ENCODE measurements at places on chromosomes 3 and 15. TPM values are rescaled to one million over a fixed set of nuclear protein-coding genes. Genes with fewer than 3 reads are reported as not detected.

Gene CDCP1
- 41.6 TPM for total RNA-seq

- no peaks in the 10 kb centered on the region for H3K36me3 ChIP-seq
- peak overlapping the region; percentile 97 for H3K27ac ChIP-seq
- no peak for DNase-seq
- no peaks in the 10 kb centered on the region for H3K27me3 ChIP-seq
- H3K4me1 ChIP-seq: peaks cover 15% of the 10 kb centered on the region
Measured at GRCh38 chr3:53043738-53044137, 2.1 kb downstream of the SFMBT1 start.

Gene CSTA
- not detected for total RNA-seq

Gene PLA2G4E
- not detected for total RNA-seq

Gene BSN
- under 0.01 TPM for total RNA-seq

Gene NUP210
- total RNA-seq: 202 TPM

DNA sequence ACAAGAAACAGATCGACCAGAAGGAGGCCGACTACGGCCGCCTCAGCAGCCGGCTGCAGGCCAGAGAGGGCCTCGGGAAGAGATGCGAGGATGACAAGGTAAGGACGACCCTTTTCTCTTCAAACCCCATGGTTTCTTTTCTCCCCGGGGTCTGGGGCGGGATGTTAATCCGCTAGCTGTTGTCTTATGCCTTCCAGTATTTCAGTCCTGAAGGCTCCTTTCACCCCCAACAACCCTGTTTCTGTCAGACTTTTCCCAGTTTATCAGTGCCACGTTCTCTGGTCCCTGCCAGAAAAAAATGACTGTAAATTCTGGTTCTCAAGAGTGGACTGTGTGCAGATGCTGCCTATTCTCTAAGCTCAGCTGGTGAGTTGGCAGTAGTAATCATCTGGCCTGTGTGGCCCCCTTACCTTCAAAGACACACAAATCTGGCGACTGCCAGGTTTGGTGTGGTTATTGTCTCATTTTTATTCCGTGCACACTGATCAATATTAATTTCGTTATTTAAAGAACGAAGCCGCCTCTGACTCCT, 806 bp downstream of the GOLM2 start:
- H3K4me1 ChIP-seq: no peaks in the 10 kb centered on the region
- DNase-seq: no peak
- no peaks in the 10 kb centered on the region for H3K27me3 ChIP-seq
- H3K27ac ChIP-seq: peak overlapping the region; percentile 96

- no peaks in the 10 kb centered on the region for H3K36me3 ChIP-seq
- peaks cover 43% of the 10 kb centered on the region for H3K4me1 ChIP-seq
- DNase-seq: peak; percentile 81
- H3K27me3 ChIP-seq: no peaks in the 10 kb centered on the region
Measured at GRCh38 chr3:197599089-197599765, 43.5 kb upstream of the BDH1 start.

DNA sequence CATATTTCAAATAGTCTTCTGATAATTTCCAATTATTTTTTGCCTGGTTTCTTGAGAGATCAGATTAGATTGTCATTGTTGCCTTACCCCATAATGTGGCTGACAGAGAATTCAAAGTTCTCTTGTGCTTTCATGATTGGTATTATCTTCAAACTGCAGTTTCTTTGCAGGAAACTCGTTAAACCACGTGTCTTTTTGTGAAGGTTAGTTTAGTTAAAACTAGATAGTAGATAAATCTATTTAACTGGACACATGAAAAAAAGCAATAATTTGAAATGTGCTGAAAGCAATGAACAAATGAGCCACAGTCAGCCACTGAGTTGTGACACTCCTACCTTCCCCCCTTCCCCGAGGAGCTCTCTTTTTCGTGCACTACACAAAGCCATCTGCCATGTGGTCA, 327.5 kb upstream of the UMPS start:
- H3K36me3 ChIP-seq: no peaks in the 10 kb centered on the region
- no peak for DNase-seq
- H3K4me3 ChIP-seq: no peak overlapping the region
- no peak overlapping the region for H3K27ac ChIP-seq
- no peaks in the 10 kb centered on the region for H3K27me3 ChIP-seq

DNA sequence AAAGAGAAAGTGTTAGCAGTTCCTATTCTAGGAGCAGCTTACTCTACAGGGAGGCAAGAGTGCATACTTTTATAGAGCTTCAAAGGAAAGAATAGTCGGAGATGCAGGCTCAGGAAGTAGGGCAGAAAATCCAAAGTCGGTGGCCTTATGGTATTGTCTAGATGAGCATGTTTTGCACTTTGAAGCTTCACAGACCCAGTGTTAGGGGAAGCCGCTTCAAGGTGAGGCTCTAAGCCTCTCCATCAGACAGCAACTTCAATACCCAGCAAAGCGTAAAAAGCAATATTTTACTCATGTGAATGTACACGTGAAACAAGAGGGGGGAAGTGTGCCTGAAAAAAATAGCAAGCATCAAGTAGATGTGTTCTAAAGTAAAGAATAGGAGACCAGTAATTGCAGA, 125.6 kb upstream of the RASGRP1 start:
- no peaks in the 10 kb centered on the region for H3K36me3 ChIP-seq
- DNase-seq: no peak
- H3K4me3 ChIP-seq: no peak overlapping the region
- H3K27me3 ChIP-seq: no peaks in the 10 kb centered on the region

GRCh38 chr3:172061724-172062184, 22.4 kb downstream of the FNDC3B start:
- H3K27me3 ChIP-seq: no peaks in the 10 kb centered on the region
- peak overlapping the region; percentile 82 for H3K27ac ChIP-seq
- peak overlapping the region; percentile 16 for H3K4me3 ChIP-seq
- H3K4me1 ChIP-seq: peaks cover 65% of the 10 kb centered on the region
- DNase-seq: peak; percentile 43

DNA sequence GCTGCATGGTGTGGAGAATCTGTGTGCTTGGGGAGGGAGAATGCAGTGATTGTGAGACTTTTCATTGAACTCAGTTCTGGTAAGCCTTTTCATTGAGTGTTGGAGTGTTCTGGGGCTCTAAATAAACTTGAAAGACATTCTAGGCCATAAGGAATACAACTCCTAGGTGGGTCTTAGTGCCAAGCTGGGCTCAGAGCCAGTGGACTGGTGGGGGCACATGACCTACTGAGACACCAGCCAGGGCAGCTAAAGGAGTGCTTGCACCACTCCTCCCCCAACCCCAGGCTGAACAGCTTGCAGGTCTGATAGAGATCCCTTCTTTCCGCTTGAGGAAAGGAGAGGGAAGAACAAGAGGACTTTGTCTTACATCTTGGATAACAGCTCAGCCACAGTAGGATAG, 21.7 kb upstream of the KPNA4 start:
- no peaks in the 10 kb centered on the region for H3K4me1 ChIP-seq
- H3K36me3 ChIP-seq: no peaks in the 10 kb centered on the region
- no peaks in the 10 kb centered on the region for H3K27me3 ChIP-seq
- H3K4me3 ChIP-seq: no peak overlapping the region
- H3K27ac ChIP-seq: no peak overlapping the region
- no peak for DNase-seq

GRCh38 chr3:55167586-55168317, 239.9 kb upstream of the LRTM1 start:
- no peak overlapping the region for H3K4me3 ChIP-seq
- DNase-seq: no peak
- H3K27me3 ChIP-seq: no peaks in the 10 kb centered on the region
- H3K4me1 ChIP-seq: peaks cover 5% of the 10 kb centered on the region
- no peak overlapping the region for H3K27ac ChIP-seq

DNA sequence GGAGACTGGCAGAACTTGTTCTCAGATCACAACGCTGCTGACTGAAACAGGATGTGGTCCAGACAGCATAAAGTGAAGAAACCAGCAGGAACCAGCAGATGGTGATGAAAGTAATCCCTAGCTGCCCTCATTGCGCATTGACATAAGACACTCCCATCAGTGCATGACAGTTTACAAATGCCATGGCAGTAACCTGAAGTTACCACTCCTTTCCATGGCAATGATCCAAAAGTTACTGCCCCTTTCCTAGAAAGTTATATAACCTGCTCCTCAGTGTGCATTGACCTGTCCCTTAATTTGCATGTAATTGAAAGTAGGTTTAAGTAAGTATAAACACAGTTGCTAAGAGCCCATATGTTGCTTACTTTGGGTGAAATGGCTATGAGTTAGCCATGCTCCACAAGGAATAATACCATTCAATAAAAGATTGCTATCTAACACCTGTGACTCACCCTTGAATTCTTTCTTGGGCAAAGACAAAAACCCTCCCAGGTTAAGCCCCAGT, 149.1 kb upstream of the CD96 start:
- no peak for DNase-seq
- H3K4me3 ChIP-seq: no peak overlapping the region
- no peaks in the 10 kb centered on the region for H3K27me3 ChIP-seq
- H3K36me3 ChIP-seq: no peaks in the 10 kb centered on the region

GRCh38 chr3:177145954-177146353, 51.3 kb downstream of the TBL1XR1 start:
- no peaks in the 10 kb centered on the region for H3K36me3 ChIP-seq
- H3K27me3 ChIP-seq: no peaks in the 10 kb centered on the region
- no peak for DNase-seq
- H3K27ac ChIP-seq: no peak overlapping the region

- H3K27me3 ChIP-seq: no peaks in the 10 kb centered on the region
- H3K4me1 ChIP-seq: peaks cover 16% of the 10 kb centered on the region
- no peak for DNase-seq
- H3K27ac ChIP-seq: peak overlapping the region; percentile 29
- H3K36me3 ChIP-seq: no peaks in the 10 kb centered on the region
- no peak overlapping the region for H3K4me3 ChIP-seq
Measured at GRCh38 chr3:151283907-151284461, 5.6 kb upstream of the P2RY14 start.

Gene STAB1
- 152 TPM for total RNA-seq

GRCh38 chr15:83262594-83263315, 21.7 kb downstream of the BNC1 start:
- no peaks in the 10 kb centered on the region for H3K36me3 ChIP-seq
- no peaks in the 10 kb centered on the region for H3K27me3 ChIP-seq
- DNase-seq: no peak
- H3K4me3 ChIP-seq: no peak overlapping the region

DNA sequence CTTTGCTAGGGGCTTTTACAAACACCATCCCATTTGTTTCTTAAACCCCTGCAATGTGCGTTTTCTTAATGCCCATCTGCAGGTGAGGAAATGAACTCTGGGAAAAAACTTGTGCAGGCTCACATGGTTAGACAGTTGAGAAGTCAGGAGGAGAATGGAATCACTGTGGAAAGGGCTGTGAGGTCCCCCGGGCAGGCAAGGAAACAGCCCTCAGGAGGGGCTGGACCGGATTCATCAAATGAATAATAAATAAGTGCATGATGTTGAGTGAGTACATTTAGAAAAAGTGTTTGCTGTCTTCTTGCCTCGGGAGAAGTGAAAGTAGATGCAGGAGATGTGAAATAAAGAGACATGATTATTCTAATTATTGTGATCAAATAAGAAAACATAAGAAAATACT, 76.6 kb downstream of the PGPEP1L start:
- no peak for DNase-seq
- no peak overlapping the region for H3K27ac ChIP-seq
- H3K4me3 ChIP-seq: no peak overlapping the region
- no peaks in the 10 kb centered on the region for H3K36me3 ChIP-seq
- H3K27me3 ChIP-seq: no peaks in the 10 kb centered on the region

GRCh38 chr3:57983734-57984518, 24.3 kb upstream of the FLNB start:
- H3K36me3 ChIP-seq: no peaks in the 10 kb centered on the region
- H3K27ac ChIP-seq: peak overlapping the region; percentile 73
- no peaks in the 10 kb centered on the region for H3K27me3 ChIP-seq
- H3K4me3 ChIP-seq: no peak overlapping the region
- peak; percentile 80 for DNase-seq
- H3K4me1 ChIP-seq: peaks cover 19% of the 10 kb centered on the region

DNA sequence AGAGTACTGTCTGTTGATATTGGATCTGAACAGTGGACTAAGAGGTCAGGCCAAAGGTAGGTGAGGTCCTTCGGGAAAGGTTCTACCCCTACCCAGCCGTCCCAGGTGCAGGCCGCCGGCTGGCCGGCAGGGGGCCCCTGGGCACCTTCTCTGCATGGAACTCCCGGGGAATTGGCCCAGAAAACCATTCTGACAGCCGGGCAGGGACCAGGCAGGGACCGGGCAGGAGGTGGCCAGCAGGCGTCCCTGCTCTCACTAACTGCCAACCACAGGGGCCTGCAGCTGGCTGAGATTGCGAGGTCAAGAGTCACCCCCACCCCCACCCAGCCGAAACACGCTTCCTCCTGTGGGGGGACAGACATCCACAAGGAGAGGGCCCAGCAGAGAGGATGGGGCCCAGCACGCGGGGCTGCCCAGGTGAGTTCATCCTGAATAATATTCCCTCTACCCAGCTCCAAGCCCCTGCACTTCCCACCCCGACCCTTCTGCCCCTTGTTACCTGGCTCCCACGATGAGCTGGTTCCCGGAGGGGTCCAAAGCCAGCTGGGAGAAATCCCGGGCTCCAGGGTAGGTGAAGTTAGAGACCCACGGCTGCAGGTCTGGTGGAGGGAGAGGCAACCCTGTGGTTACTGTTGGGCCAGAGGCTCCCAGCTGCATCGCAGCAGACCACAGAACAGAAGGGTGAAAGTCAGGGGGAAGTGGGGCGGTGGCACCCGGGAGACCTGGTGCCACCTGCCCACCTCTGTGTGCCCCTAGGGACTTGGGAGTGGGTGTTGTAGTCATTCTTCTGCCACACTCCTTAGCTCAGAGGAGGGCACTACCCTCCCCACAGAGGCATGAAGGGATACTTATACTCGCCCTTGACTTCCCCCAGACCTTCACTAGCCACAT, 84.4 kb downstream of the SEMA5B start:
- H3K27ac ChIP-seq: no peak overlapping the region
- no peaks in the 10 kb centered on the region for H3K27me3 ChIP-seq
- H3K4me1 ChIP-seq: peaks cover 3% of the 10 kb centered on the region

Gene TM4SF4
- not detected for total RNA-seq
